Stimulated activated CD4-positive, alpha-beta T cell treated with anti-CD3 and anti-CD28 coated beads, Interleukin-1b, Interleukin-23, amount 100 ng/mL, for 1 hour (primary cell): ENCODE measurements at places on chromosomes 1 and 21.

DNA sequence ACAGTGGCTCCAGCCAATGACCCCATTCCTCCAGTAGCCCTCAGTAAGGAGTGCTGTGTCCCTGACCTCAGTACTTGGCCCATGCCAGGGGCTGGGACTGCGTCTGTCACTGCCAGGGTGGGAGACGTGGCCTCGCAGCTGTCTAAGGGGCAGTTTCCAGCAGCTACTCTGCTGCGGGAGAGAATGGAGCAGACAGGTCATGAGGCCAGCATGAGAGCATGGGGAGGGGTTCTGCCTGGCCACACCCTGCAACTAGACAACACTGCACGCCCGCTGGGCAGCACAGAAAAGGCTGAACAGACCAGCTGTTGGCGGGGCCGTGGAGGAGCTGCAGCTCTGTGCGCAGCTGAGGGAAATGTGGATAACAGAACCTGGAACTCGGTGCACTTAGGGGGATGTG, 91.6 kb upstream of the COL6A1 start:
- no peak for DNase-seq

DNA sequence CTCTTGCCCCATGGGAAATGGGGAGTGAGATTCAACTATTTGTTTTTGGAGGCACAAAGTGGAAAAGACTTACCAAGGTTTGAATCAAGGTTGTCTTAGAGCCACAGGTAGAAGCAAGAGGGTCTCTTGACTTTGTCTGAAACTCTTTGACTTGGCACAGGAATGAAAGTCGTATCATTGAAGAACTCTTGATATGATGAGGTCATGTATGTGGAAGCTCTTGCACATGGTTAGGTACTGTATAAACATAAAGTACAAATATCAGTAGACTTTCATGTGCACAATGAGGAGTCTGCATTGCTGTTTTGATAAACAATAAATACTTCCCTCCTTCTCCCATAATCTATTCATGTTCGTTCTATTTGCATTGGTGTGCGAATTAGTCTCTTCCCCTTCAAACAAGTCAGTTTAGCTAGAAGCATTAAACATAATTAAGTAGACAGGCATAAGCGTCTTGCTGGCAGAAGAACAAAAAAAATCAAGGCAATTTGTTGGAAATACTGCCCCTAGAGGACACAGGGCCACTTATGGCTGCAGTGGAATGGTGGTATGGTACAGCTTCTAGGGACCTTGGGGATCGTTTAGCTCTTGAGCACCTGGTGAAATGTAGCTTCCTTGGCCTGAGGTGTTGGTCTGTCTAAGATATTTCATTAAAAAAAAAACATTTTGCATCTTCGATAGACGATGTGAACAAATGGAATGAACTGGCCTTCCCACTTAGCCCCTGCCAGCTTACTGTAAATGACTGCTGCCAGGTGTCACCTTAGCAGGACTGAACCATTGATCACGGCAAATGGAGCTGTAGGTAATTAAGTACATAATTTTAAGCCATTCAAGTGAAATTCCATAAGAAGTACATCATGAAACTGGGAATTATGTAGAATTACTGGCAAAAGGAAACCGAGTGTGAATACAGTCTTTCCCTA, 218.0 kb upstream of the GALNT2 start:
- DNase-seq = no peak

DNA sequence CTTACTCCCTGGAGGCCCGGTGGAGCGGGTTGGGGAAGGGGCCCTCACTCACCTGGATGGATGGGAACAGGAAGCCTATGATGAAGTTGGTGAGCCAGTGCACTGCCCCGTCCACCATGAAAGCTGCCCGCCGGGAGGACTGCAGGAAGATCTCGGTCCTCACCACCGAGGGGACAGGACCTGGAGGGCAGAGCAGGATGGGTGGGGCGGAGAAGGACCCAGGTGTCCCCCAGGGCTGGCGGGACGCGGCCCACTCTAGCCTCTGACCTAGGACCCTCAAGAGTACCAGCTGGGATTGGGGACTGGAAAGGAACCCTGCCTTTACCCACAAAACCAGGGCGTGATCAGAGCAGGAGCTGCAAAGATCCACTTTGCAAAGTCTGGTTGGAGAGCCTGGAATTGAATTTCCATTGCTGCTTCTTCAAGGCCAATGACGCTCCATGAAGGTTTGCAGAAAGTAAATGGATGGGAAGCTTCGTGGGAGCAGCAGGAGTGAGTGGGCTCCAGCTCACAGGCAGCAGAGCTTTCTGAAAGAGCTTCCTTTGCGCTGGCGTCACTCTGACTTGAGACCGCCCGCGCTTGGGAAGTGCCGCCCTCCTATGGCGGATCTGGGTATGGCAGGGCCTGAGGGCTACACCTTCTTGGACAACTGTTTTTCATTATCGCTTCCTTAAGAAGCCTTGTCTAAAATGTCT, 21.4 kb downstream of the SLC2A7 start:
- DNase-seq = peak; percentile 47

DNA sequence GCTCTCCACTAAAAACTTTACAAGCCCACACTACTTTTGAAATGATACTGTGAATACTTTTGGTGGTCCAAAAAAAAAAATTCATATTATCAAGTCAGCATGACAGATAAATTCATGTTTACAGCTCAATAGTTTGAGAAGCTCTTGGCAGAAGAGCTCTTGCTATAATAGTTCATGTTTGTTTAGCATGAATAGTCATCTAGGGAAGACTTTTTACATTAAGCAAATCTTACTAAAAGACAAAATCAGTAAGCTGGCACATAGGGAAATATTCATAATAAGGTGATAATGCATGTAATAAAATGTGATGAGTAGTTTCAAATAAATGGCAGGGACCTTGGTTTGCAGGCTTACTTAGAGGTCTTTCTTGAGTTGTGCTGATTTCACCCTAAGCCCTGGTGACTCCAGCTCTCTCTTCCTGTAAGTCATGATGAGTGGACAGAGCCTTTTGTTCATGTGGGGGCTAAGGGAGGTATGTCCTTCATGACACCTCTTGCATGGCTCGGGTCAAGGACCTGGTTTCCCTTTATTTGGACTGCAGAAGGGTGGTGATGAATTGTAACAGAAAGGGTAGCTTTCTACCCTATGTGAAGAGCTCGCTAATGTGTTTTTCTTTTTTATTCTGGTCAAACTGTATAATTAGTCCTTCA, 166.7 kb downstream of the GABPA start:
- no peak for DNase-seq

DNA sequence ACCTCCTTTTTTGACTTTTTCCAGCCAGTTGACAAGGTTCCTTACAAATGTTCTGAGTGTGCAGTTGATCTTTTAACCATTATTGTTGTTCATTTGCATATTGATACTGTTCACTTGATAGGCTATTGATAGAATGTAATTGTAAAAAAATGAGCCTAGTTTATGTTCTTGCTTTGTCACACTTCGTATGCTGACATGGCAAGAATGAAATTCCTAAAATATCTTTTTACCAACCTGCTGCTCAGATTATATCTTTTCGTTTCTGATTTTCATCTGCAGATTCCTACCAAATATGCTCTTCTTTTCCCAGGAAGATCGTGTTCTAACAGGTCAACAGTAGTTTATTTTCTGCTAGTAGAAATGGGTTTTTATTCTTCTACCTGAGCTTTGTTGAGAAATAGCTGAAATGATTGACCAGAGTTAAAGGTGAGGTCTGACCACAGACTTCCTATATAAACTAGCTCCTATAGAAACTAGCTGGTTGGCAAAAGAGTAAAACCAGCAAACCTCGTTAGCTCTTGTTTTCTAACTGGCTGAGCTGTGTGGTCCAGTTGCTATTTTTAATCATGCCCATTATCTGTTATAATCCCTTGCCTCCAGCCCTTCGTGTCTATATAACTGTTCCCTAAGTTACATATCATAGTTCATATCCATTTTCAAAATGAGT, 174.8 kb downstream of the HS2ST1 start:
- no peak for DNase-seq

- no peak for DNase-seq
Measured at GRCh38 chr1:170765712-170766330, 101.9 kb downstream of the PRRX1 start.

- DNase-seq = no peak
Measured at GRCh38 chr21:39377444-39378050, 28.7 kb upstream of the HMGN1 start.
